ENCODE measurements at places on chromosomes 2 and 18.

DNA sequence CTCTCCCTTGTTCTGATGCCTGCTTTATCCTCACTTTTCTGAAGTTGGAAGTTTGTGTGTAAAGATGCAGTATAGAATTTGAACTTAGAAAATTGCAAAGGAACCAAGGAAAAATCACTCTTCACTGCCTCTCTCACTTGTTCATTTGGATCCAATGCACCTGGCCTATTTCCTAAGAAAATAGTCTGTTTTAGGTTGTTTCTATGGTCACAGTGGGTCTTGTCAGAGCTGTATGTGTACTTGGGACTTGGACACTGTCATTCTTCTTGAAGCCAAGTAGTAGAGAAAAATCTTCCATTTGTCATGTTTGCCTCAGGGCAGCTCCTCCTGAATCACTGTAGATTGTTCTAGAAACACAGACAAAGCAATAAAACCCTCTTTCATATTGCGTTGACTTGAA is 80.3 kb upstream of the SESTD1 start:
- DNase-seq, result no peak

GRCh38 chr2:21452678-21453077 is 328.9 kb downstream of the TDRD15 start:
- DNase-seq, result no peak

GRCh38 chr2:172261292-172261691 is 158.6 kb upstream of the DLX2 start:
- no peak for DNase-seq

DNA sequence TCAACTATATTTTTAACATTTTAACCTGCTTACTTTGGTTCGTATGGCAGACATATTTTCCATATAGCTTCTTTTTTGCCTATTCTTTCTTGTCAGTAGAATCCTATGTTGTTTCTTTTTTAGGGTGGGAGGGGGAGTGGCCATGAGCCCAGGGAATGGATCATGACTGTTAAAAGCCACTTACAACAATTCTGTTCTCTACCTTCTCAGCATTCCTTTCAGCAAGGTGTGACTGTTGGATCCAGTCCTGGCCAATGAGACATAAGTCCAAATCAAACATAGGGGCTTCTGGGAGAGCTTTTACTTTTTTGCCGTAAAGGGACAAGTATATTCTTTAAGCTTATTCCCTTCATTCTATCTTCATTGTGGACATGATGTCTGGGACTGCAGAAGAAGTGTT is 25.0 kb upstream of the DNAH6 start:
- DNase-seq, result no peak

GRCh38 chr18:9474108-9474982 is 968 bp upstream of the RALBP1 start:
- no peak for DNase-seq

DNA sequence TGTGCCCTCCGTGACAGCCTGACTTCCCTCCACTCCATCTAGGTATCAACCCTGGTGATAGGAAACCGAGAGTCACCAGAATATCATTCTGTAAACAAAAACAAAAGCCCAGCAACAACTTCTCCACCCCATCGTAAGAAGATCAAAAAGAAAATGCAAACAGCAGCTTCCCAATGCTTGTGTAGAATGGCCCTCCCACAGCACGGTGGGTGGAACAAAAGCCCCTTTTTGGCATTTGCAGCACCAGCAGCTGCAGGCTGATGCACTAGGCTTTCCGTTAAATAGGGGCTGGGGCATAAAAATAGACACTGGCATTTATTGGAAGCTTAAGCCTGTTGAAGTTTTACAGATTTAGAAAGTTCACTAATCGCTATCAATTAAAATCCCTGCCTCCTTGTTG is 513.0 kb downstream of the GALR1 start:
- no peak for DNase-seq

GRCh38 chr18:79917169-79917852 is 34.1 kb downstream of the SLC66A2 start:
- no peak for DNase-seq

GRCh38 chr2:175449616-175450015 is 268.1 kb upstream of the ATP5MC3 start:
- no peak for DNase-seq

DNA sequence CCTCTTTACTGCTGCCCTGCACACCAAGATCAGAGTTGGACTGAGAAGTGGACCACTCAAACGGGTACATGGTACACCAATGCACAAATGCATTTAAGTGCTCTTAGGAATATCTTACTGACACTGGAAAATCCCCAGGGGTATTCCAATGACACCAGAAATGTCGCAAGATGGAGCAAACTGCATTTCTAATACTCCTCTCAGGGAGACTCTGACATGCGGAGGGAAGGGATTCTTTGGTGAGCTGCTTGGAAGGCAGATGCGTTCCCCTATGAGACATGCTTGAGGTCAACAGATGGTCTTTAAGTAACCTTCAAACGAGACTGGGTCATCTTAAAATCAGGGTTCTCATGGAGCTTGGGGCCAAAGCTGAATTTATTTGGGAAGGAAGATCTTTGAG is 521.8 kb upstream of the TCF4 start:
- no peak for DNase-seq

GRCh38 chr18:30106356-30106755 is 936.2 kb downstream of the DSC3 start:
- DNase-seq, result no peak

DNA sequence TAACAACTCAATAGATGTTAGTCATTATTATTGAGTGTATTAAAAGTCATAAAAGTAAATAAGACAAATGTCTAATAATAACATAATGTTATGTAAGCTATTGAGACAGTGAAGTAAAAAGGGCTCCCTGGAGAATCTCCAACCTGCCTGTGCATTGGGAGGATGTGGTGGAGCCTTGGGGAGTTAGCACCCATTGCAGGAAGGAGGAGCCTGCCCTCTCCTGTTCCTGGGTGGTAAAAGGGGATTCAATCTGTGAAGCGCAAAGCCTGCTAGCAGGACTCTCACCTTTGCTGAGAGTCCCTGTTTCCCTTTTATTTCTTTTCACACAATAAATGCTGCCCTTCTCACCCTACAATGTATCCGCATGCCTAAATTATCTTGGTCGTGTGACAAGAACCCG is 206.1 kb downstream of the RAB3GAP1 start:
- no peak for DNase-seq

DNA sequence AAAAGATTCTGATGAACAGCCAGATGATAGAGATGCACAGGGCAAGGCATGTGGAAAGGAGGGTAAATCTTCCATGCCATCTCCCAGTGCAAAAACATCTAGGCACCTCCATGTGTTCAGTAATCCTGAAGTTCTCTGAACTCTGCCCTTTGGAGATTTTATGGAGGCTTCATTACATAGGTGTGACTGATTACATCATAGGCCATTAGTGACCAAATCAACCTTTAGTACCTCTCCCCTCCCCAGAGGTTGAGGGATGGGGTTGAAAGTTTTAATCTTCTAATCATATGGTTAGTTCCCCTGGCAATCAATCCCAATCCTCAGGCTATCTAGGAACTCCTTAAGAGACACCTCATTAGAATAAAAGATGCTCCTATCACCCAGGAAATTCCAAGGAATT is 2190.2 kb upstream of the PIK3C3 start:
- DNase-seq, result no peak

DNA sequence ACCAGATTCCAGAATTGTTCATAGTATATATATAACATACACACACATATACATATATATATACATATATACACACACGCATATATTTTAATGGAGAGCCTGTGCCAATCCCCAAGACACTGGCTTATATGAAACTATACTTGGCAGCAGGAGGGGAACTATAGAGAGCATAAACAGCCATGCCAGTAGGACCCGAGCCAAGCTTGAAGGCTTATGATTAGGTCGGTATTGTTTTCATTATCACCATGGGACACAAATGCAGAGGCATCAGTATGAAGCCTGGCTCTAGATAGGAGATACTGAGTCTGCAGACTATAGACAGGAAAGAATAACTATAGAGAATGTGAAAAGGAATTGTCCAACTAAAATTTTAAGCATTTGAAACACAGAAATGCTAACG is 181.2 kb downstream of the VWC2L start:
- no peak for DNase-seq

DNA sequence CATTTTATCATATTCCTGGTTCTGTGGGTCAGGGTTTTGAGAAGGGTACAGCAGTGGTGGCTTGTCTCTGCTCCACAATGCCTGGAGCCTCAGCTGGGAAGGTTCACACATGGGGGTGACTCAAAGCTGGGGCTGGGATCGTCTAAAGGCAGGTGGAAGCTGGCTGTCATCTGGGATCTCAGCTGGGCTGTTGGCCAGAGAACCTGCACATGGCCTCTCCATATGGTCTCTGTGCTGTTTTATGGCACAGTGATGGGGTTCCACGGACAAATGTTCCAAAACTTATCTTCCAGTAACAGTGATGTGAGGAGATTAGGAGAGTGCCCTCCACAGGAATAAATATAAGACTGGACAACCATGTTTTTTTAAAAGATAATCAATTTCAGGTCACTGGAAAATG is 191.4 kb downstream of the SS18 start:
- no peak for DNase-seq

- DNase-seq, result no peak
These were observed 33.4 kb downstream of the SIX2 start for GRCh38 chr2:44975571-44976450.

DNA sequence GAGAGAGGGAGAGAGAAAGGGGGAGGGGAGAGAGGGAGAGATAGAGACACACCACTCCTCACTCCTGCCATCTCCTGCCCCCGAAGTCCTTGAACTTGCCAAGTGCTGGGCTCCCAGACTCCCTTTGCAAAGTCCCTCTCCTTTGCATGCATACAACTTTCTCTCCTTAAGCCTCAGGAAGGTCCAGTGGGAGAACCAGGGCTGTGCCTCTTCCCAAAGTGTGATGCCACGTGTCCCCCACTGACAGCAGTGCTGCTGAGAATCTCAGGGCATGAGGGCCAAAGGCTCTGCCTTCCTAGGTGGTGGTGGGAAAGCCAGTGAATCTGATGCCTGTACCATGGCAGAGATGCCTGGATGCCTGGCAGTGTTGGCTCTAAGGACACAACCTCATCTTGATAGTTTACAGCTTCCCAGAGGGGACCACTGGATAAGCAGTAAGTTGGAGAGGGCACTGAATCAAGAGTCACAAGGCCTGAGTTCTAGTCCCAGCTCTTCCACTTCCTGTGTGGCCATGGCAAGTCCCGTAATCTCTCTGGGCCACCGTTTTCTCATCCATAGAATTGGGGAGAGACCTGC is 103.4 kb downstream of the CLIP4 start:
- DNase-seq, result no peak

DNA sequence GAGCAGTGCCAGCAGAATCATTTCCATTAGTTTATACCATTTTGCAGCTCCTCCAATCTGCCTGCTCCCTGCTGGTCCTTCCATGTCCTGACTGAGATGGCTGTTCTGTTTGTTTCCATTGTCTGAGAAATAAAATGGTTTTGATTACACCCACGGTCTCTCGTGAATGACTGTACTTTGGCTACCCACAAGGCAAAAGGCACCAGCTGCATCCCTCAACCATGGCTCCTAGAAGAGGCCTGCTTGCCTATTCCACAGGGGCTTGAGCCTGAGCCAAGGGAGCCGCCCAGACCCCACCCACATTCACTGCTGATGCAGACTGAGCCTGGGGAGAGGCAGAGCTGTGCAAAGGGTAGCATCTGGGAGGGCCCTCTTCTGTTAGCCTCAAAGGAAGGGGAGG is 31.2 kb downstream of the MARCHF4 start:
- DNase-seq, result no peak

DNA sequence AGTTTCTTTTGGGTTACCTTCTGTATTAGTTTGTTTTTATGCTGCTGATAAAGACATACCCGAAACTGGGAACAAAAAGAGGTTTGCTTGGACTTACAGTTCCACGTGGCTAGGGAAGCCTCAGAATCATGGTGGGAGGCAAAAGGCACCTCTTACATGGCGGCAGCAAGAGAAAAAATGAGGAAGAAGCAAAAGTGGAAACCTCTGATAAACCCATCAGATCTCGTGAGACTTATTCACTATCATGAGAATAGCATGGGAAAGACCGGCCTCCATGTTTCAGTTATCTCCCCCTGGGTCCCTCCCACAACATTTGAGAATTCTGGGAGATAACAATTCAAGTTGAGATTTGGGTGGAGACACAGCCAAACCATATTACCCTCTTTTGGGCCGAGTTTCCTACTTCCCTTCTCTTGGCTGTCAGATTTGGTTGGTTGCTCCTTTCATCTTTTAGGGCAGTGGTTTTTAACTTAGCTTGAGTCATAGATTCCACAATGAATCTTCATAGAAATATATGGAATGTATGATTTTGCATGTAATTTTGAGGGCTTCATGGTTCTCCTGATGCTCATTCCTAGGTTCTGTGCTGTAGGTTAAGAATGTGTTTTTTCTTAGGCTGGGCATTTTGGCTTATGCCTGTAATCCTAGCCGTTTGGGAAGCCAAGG is 44.2 kb downstream of the CEP192 start:
- DNase-seq, result no peak

- DNase-seq, result peak; percentile 63
These were observed 21.8 kb upstream of the NT5C1B start for GRCh38 chr2:18611184-18611583.

All from NCI-H774 (cell line).